ENCODE measurements at places on chromosomes 11 and 22.

DNA sequence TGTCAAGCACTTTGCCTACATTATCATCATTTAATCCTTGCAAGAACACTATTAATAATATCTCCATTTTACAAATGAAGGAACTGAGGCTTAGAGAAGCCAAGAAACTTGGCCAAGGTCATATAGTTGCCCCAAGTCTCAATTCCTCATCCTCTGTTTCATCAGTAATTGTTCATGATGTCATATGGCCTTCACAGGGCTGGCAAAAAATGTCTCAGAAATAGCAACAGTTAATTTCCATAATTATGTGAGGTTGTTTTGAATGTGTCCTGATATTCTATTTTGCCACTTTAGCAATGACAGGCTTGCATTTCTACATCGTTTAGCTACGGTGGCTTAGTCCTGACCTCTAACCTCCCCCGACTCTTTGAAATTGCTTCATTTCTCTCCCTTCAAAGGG is 20.6 kb upstream of the TRIM44 start:
- DNase-seq = no peak

DNA sequence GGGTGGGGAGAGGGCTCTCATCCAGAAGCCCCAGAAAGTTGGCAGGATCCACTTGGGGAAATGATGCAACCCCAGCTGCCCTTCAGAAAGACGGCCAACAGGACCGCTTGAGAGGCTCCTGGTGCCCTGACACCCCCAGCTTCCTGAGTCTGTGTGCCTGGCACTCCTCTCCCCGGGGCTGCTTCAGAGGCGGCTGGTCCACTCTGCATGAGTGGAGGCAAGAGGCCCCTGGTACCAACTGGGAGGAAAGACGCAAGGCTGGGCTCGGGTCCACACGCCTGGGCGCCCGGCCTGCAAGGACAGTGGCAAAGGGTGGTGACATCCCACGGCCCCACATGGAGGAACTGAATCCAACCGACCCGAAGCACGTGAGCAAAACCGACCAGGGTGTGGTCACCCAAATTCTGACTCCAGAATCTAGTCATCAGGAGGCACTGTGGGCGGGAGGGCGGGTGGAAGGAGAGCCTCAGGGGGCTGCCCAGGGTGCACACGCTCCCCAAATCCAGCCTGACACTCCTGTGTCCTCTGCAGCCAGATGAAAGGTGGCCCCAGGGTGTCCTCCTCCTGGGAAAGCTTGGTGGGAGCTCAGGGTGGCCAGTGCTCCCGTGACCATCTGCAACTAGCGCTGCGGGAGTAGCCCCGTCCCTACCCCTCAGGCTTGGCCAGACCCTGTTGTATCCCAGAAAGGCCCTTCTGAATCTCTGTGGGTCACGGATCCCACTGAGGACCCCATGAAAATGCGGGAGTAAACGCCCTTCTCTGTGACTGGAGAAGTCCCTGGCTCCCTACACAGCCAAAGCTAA is 3.7 kb downstream of the RNH1 start:
- peak; percentile 24 for DNase-seq

GRCh38 chr11:44505581-44506054 is 59.8 kb upstream of the CD82 start:
- DNase-seq = no peak

DNA sequence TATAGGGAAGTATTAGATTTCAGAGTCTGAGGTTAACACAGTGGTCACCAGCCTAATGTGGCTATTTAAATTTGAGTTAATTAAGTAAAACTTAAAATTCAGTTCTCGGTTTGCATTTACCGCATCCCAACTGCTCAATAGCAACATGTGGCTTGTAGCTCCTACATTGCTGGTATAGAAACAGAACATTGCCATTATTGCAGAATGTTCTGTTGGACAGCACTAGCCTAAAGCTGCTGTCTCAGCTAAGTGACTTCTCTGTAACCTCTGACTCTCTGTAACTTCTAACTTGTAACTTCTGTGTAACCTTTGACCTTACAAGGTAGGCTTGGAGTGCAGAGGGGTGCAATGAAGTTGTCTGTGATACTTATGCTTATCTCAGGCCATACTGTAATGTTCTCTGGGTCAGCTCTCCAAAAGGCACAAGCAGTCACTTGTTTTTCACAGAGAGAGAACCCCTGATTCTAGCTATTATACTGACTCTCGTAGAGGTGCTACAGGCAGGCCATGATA is 78.7 kb downstream of the ZNRF3 start:
- no peak for DNase-seq
